ENCODE measurements at places on chromosomes 16 and 17.

- no peak for DNase-seq
Observed at GRCh38 chr16:89442990-89443726, 47.2 kb downstream of the ANKRD11 start.

DNA sequence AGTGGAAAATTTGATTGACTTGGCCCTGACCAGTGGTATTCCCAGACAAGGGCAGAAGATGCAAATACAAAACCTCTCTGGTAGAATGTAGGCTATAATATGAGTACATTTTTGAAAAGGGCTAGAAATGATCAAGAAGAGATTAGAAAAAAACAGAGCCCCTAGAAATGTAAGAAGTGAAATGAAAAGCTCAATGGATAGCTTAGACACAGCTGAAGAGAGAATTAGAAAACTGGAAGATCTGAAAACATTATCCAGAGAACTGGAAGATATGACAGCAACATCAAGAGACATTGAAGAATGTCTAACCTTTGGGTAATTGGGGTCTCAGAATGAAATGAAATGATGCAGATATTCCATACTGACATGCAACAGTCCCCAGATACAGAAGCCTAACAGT is 105.2 kb upstream of the ZNF750 start:
- DNase-seq, result no peak

- no peak for DNase-seq
Observed at GRCh38 chr16:9048302-9048700, 43.1 kb upstream of the HAPSTR1 start.

GRCh38 chr17:58148609-58149008 is 425 bp downstream of the OR4D1 start:
- DNase-seq, result no peak

DNA sequence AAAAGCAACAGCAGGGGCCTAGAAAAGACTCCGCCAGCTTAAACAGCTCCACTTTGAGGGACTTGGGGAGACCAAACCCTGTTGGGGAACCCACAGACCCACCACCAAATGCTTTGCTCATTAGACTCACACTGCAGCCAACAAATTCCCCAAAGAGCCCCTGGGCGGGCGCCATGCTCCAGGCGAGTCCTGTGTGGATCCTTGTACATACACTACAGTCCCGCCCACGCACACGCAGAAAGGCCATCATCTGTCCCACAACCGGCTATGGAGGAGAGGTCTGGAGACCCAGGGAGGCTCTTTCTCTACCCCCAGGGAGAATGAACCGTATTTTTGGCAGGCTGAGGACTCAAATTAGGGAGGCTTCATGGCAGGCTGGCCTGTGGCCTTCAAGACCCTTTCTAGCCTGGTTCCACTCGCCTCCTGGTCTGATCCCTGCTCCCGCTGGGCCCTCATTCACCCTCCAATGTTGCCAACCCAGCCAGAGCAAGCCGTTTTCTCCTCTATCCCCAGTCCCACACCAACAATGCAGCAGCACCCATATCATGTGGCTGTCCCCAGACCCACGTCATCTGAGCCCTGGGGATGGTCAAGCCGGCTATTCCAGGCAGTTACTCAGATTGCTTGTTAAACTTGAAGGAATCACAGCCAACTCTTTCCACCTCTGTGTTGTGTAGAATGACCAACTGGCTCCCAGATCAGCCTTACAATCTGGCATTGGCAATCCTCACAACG is 27.2 kb downstream of the ZNF423 start:
- DNase-seq, result no peak

DNA sequence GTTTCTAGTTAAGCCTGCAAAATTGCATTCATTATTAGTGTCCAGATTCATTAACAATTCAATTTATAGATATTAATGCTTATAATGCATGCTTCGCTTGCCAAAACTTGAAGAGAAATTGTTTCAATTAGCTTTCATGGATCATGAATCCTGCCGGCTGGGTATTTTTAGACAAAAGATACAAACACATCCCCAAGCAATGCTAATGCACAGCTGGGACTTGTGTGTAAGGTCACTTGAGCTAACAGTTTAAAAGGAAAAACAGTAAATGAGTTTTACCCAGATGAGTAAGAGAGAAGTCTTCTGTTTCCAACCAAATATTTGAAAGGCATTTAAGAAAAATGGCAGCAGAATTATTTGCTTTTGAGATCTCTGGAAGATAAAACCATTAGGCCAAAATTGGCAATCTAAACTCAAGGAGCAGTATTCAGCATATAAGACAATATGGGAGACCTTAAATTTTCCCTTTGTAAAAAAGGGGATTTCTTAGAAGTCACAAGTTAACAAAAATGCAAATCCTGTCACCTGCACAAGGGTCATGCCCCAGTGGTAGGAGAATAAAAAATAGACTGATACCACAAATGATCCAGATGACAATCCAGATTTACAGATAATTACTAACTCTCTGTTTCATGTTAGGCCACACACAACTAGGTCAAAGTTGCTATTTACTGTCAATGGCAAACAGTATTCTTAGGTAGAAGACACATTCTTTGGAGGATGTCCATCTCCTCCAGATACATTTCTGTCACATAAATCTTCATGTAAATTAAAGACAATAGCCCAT is 418.4 kb upstream of the PMFBP1 start:
- no peak for DNase-seq

DNA sequence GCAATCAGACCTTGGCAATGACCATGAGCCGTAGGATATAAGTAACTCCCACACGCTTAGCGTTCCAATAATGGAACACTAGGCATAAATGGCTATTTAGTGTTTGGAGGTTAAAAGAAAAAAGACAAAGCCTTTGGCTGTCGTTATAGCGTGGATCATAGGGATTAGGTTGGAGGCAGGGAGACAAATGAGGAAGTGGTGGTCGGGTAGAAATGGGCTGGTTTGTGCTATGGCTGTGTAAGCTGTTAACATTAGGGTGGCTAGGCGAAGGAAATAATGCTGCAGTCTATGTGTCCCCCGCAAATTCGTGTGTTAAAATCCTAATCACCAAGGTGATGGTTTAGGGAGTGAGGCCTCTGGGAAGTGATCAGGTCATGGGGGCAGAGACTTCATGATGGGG is 120.4 kb upstream of the IRX6 start:
- no peak for DNase-seq

- DNase-seq, result no peak
Observed at GRCh38 chr17:32141258-32141657, 1.0 kb upstream of the RHOT1 start.

- DNase-seq, result no peak
Observed at GRCh38 chr17:63838631-63839171, 3.8 kb downstream of the SMARCD2 start.

DNA sequence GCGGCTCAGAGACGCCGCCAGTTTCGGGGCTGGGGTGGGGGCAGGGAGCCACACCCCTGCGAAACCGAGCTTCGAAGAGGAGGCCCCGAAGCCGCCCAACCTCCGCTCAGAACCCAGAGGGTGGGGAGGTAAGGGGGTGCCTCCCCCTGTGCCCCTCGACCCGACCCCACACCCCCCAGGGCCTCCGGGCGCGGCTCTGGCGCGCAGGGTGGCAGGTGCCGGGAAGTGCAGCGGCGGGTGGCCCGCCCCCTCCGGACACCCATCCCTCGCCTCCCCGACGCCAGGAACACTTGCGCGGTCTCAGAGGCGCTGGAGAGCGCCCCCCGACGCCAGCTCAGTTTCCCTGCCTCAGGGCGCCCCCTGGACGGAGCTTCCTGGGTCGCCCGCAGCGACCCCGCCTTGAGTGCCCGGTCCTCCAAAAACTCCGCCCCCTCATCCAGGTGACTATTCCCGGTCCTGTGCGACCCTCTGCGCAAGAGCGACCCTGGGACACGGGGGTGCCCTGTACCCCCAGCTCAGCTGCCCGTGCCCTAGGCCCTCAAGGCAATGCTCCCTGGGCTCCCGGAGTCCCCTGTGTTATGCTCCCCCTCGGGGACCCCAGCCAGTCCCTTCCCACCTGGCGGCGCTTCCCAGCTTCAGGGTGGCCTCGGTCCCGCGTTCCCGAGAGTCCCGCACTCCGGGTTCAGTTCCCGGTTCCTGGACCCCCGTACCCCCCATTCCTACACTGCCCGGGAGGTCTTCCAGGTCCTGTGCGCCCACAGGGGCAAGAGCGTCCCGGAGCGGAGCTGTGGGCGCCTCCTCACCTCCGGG is 562 bp downstream of the PPL start:
- no peak for DNase-seq

DNA sequence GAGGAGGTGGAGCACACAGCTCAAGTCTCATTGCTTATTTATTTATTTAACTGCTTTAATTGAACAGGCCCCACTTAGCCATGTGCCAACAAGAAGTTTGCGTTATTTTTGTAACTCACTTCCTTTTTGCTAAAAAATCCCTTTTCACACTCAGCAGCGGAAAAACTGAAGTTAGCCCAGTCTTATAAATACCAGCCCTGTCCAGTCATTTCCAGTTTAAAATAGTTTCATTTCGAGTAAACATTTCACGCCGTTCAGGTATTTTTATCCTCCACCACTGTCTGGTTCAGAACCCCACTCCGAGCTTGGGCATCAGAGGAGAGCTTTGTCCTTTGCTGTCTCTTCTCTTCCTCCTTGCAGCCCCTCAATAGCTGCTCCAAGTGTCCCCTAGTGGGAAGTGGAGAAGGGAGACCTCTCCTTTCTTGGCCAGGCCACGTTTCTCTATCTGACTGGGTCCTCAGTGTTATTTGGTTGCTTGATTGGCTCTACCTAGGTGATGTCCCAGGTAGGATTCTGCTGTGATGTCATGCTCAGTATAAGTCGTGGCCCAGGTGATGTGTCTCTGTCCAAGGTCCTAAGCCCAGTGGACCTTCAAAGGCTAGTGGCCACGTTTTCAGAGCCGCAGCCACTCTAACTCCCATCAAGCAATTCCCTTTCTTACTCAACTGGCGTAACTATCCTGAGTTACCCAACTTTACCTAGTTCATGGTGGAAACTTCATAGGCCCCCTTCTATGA is 53.0 kb upstream of the GAS7 start:
- no peak for DNase-seq

- no peak for DNase-seq
Observed at GRCh38 chr16:2879854-2880508, 3.0 kb upstream of the FLYWCH2 start.

DNA sequence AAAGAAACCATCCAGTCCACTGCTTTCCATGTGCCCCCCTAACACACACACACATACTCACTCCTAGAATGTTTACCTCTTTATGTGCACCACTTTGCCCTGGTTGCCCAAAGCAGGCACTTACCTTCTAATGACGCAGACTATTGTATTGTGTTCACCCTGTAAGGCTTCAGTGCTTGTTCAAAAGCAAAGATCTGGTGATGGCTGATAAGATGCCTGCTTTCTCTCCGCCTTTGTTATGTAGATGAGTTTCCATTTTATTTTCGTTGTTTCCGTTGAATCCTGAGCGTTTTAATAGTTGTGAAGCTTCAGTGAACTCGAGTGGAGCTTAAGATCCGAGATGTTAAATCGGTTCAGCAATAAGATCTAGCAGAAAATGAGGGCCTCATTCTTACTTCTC is 452.7 kb downstream of the TMEM114 start:
- DNase-seq, result no peak

DNA sequence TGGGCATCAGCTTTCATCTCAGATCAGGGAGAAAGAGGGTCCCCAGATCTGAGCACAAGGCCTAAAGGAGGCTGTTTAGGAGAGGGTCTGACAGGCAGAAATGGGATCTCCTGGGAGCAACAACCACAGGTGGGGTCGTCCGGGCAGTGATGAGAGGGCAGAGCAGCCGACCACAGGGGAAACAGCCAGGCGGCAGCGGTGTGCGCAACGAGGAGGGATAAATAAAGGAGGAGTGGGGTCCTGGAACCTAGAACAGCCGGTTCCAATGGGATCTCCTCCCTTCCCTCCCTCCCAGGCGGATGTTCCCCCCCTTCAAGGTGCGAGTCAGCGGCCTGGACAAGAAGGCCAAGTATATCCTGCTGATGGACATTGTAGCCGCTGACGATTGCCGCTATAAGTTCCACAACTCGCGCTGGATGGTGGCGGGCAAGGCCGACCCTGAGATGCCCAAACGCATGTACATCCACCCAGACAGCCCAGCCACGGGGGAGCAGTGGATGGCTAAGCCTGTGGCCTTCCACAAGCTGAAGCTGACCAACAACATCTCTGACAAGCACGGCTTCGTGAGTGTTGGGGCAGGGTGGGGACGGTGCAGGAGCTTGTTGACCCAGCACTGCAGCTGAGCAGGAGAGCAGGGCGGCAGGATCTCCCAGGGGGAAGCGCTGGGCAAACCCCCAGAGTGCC is 1.9 kb downstream of the TBX2 start:
- no peak for DNase-seq

GRCh38 chr17:58094118-58094517 is 10.9 kb downstream of the DYNLL2 start:
- DNase-seq, result no peak

DNA sequence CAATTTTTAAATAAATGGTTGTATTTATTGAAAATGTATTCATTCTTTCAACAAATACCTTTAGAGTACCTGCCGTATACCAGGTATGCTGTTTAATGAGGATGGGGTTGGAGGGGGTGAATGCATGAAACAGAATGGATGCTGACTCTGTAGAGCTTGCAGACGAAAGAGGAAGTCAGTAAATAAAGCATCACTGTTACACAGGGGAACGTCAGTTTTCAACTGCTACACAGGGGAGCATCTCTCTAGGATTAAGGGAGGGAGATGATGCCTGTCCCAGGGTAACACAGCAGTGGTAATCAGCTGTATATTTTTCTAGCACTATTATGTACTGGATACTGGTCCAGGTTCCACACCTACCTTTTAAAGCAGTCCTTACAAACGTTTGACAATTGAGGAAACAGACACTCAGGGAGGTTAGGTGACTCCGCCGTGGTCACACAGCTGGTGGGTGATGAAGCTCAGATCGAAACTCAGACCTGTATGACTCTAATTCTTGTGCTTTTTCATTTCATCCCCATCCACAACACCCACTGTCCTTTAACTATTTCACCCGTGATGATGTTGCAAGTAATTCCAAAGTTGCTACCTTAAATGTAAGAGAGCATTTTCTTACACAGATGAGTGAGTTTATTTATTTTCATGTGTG is 452.1 kb upstream of the HSBP1 start:
- no peak for DNase-seq

DNA sequence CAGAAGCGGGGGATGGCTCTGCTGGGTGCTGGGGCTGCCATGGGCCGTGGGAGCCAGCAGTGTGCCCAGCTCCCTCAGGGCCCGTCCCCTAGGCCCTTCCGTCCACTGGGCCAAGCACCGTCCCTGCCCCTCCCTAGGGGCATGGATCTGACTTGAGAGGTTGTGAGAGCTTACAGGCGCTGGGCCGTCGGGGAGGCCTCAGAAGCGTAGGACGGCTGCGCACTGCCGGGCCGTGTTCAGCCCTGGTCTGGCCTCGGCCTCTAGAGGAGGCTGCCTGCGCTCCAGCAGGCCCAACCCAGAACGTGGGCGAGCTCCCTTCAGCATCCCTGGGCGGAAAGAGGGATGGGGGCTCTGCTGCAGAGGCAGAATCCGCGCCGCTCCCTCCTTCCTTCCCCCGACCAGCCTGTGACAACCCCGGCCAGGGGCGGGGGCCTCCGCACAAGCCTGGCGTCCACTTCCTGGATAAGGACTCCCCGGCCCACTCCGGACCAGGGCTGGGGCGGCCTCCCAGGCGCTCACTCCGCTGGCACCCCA is 685 bp upstream of the MPG start:
- DNase-seq, result peak; percentile 77

Measured in activated CD8-positive, alpha-beta memory T cell treated with anti-CD3 and anti-CD28 coated beads, Interleukin-2, amount 50 U/mL, for 48 hours (primary cell).